Globus pallidus (tissue), 1 donor: ENCODE measurements at places on chromosomes 11 and 22.

GRCh38 chr22:48953830-48954229 lies 873.8 kb downstream of the BRD1 start:
- no peak for DNase-seq

- DNase-seq, result no peak
Measured at GRCh38 chr22:20247010-20247505, 21.1 kb downstream of the RTN4R start.

GRCh38 chr11:77515483-77515882 lies 41.6 kb upstream of the PAK1 start:
- DNase-seq, result no peak

DNA sequence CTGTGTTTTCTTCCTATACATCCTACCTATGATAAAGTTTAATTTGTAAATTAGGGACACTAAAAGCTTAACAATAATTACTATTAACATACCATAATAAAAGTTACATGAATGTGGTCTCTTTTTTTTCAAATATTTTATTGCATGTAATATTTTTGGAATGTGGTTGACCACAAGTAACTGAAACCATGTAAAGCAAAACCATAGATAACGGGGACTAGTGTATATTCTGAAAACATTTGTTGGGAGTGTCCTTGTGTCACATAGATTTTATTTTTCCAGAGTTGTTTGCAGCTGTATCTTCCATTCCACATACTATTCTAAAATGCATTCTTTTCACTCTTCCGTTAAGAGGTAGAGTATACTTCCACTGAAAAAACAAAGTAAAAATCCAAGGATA lies 200.4 kb downstream of the KIF18A start:
- DNase-seq, result no peak

DNA sequence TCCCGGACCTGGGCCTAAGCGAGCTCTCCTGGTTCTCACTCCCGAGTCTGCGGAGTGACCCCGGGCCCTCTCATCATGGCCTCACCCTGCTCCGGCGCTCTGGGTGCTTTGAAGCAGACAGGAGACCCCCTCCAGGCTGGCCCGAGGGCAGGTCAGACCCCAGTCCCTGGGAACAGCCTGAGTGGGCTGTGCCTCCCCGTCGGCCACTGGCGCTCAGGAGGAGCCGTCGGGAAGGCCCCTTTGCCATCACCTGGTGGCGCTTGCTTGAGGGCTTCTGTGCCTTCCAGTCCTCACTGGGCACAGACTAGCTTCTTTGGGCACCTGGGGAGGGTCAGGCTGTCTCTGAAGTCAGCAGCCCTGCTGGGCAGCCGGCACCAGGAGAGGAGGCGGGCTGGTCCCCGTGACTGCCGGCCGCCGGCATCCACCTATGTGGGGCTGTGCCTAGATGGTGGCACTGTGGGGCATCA lies 6.7 kb downstream of the BRSK2 start:
- no peak for DNase-seq

- DNase-seq, result no peak
Measured at GRCh38 chr11:131790586-131790985, 420.2 kb downstream of the NTM start.

DNA sequence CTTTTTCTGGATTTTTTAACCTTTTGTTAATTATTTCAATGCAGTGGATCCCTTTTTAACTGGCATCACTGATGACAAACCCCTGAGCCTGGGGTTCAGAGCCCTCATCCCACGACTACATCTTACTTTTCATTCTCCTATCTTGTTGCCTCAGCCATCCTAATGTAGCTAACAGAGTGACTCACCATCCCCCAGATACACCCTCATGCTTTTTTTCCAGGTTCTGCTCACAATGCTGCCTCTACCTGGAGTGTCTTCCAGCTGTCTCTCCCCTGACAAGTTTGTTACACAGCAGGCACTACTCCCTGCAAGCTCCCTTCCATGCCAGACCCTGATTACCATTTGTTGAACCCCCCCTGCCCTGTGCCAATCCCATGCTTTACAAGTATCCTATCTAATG lies 135.4 kb downstream of the NCAM1 start:
- no peak for DNase-seq

- no peak for DNase-seq
Measured at GRCh38 chr22:29121124-29121523, 48.3 kb downstream of the KREMEN1 start.

DNA sequence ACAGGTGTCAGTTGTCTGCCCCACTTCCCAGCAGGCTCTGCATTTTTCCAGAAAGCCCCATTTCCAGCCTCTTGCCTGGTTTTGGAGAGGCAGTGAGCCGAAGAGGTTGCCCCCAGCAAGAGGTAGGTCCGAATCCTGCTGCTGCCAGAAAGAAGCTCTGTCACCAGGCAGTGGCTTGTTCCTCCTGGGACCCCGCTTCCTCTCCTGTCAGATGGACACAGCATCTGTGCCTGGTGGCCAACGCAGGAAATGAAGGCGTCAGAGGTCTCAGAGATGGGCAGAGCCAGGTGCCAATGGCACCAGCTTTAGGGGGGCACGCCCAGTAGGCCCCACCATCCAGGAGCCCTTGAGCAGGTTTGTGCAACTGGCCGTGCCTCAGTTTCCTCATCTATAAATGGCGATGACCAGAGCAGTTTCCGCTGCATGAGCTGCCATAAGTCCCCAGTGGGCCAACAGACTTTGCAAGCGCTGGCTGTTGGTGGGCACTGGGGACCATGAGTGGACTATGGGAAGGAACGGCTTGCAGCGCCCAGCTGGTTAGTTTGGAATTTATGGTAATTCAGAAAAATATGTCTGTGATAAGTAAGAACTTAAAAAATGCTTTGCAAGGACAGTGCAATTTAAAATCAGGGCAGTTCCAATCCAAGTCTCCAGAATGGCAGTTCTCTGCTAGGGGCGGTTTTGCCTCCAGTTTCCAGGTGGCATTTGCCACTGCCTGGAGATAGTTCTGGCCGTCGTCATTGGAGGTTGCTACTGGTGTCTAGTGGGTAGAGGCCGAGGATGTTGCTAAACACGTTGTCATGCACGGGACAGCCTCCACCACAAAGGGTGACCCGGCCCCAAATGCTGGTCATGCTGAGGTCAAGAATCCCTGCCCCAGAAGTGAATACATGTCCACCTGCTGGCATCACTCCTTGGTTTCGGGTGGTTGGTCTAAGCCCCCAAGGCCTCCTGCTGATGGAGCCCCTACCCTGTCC lies 2.3 kb upstream of the OSBPL5 start:
- no peak for DNase-seq

- DNase-seq, result no peak
Measured at GRCh38 chr22:20058989-20059770, 20.9 kb upstream of the DGCR8 start.

- no peak for DNase-seq
Measured at GRCh38 chr11:36454941-36455631, 55.0 kb downstream of the TRAF6 start.

DNA sequence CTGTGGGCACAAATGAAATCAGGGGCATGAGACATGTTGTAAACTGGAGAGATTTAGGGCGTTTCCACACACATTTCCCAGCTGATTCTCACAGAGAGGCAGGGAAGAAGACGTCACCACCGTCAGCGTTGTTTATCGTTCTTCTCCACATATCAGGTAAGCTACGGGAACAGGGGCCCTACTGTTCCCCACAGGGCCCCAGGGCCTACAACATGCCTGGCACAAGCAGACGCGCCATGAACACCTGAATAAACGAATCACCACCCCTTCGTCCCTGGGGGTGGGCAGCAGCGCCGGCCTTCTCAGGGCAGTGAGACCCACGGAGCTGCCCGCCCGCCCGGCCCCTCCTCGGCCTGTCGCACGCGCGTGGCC lies 342 bp downstream of the EFCAB6 start:
- DNase-seq, result no peak

- DNase-seq, result no peak
Measured at GRCh38 chr22:50529897-50530579, at the start of gene TYMP. Gene TYMP (minus strand): TSS chr22:50530012. CDS start chr22:50529709, 303 bp downstream.

DNA sequence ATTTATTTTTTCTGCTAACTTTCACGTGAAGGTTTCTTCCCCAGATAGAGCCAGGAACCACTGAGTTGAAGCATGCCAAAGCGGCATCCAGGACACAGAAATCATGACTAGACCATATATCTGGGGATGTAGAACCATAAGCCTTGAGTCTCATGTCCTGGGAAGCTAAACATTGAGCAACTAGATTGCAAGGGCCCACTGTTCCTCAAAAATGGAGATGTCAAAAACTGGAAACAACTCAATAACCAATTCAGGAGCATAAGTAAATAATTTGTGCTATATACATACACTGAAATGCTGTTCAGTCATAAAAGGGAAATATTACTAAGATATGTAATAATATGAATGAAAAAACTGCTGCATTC lies 29.0 kb upstream of the CARD16 start:
- DNase-seq, result no peak

DNA sequence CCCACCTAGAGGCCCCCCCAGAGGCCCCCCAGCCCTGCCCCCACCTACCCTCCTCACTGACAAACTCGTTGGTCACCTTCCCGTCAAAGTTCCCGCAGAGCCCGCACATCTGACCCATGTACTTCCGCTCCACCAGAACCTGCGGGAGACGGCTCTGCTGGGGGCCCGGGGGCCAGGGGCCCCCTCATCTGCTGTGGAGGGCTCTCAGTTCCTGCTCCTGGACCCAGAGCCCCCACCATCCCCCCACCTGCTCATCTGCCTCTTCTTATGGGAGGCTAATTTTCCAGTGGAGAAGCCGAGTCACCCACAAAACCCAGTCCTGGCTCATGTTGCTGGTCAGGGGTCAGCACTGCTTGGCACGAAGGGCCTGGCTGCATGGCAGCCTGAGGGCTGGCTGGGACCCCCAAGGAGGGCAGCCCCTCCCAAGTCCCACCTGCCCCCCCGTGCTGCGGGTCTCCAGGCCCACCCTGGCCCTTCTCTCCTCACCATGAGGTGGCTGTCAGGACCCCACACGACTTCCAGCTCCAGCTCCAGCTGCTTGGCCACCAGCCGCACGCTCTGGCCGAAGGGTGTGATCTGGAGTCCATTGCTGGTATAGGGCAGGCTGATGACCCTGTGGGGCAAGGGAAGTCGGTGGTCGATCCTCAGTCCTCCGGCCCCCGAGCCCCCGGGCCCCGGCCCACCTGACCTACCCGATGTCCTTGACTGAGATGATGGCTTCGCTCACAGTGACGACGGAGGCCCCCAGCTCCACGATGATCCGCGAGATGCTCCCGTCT lies 5.2 kb downstream of the MUC6 start:
- no peak for DNase-seq

GRCh38 chr22:45880716-45881523 lies 96.0 kb downstream of the WNT7B start:
- DNase-seq, result peak; percentile 32

DNA sequence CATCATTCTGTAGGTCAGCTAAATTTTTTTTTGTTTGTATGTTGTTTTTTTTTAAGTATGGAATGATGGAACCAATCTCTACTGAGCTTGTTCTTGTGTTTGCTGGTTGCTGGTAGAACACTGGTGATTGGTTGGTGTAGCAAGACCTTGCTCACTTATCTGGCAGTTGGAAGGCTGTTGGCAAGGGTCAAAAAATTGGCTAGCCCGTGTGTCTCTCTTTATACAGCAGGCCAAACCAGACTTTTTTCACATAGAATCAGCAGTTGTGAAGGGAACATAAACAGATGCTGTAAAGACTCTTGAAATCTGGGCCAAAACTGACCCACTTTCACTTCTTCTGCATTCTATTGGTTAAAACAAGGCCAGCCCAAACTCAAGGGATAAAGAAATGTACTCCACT lies 2026.5 kb downstream of the LRRC4C start:
- no peak for DNase-seq

DNA sequence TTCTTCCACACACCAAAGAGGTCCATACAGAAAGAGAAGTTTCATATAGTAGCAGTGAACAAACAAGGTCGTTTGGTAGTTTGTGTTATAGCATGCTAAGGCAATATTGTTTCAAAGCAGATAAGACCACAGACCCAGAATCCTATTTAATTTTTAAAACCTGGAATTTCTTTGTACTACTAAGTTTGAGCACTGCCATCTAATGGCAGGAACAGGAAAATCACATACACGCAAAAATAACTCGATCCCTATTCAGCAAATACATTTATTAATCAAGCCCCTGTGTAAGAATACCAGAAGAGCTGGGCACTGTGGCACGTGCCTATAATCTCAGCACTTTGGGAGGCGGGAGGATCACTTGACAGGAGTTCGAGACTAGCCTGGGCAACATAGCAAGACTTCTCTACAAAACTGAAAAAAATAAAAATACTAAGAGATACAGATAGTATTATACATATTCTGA lies 2.9 kb upstream of the BTBD10 start:
- peak; percentile 22 for DNase-seq

DNA sequence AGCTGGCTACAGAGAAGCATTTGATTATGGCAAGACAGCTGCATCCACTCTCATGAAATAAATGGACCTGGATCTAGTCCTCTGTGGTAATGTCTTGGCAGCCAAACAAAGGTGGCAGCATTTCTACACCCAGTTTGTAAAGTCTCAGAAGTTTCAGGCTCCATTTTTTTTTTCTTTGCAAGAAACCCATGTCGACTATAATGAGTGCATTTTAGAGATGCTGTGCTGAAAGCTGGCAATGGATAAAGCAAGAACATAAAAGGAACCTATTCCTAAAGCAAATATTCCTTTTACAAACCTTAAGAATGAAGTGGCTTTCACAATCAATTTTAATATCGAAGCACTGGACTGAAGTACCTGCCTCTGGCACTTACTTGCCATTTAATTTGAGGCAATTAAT lies 33.5 kb downstream of the THAP12 start:
- DNase-seq, result peak; percentile 12

DNA sequence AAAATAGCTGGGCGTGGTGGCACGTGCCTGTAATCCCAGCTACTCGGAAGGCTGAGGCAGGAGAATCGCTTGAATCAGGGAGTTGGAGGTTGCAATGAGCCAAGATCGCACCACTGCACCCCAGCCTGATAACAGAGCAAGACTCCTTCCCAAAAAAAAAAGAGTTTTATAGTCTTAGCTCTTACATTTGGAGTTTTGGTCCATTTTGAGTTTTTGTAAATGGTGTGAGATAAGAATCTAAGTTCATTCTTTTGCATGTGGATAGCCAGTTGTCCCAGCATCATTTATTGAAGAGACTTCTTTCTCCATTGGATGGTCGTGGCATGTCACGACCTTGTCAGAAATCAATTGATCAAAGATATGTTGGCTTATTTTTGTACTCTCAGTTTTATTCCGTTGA lies 34.6 kb downstream of the RNF121 start:
- DNase-seq, result no peak

GRCh38 chr11:107669191-107669740 lies 42.6 kb downstream of the SLN start:
- no peak for DNase-seq

GRCh38 chr11:104799251-104799650 lies 99.0 kb downstream of the CASP12 start:
- no peak for DNase-seq

DNA sequence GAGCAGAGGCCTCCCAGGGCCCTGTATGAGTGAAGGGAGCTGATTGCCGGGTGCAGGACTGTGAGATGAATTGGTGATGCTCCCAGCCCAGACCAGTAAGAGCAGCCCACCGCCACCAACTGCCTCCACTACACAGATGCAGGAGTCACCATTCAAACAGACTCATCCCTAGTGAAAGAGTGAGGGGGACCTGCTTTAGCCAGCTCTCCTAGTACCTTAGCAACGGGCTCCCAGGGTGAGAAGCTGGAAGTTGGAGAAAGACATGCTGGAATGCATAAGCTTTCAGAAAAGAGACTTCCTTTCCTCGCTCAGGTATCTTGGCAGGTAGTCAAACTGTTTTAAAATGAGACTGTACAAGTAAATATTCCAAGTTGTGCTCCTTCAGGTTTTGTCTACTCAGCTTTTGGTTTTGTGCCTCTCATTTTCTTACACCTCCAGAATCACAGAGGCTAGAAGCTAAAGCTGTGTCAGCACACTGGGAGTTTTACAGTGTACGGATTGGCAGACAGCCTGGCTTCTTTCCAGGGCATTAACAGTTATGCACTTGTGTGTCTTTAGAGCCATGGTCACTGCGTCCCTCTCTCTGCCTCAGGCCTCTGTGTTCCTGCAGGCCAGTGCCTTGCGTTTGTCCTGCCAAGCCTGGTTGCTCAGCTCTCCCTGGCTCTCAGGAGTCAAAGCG lies 146.2 kb downstream of the ATXN10 start:
- peak; percentile 85 for DNase-seq
